ENCODE measurements at places on chromosomes 4 and X.
A peak's percentile ranks its signal among the peaks of the same experiment; 100 is the strongest.

- DNase-seq, result no peak
Observed at GRCh38 chrX:148203531-148203930, 222.4 kb downstream of the FMR1NB start.

DNA sequence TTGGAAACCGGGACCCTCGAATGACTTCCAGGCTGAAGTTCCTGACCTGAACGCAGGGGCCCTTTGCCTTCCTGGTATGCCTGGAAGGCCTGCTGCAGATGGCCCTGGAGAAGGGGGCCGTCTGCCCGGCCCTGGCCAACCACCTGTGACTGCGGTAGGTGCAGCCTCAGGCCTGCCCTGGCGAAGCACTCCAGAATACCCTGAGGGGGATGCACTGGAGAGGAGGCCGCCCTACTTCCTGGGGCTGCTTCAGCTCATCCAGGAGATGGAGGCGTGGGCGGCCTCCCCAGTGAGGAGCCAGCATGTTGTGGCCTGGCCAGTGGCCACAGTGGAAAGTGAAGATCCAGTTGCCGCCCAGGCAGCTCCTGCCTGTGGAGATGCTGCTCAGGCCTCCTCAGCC, 26.4 kb upstream of the PNMA3 start:
- no peak for DNase-seq

DNA sequence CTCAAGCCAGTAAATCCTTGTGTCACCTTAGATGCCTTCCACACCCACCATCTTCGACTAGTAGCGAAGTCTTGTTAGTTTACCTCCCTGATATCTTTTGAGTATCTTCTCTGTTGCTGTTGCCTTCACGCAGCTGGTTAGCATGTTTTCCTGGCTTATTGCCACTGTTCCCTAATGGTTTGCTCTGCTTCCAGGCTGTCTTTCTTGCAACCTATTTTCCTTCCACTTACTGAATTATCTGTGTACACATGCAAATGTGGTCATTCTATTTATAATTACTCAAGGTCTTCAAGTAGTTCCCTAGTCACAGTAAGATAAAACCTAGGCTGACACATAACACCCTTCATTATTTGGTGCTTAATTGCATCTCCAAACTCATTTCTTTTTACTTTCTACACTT, 89.5 kb downstream of the UGT8 start:
- no peak for DNase-seq

DNA sequence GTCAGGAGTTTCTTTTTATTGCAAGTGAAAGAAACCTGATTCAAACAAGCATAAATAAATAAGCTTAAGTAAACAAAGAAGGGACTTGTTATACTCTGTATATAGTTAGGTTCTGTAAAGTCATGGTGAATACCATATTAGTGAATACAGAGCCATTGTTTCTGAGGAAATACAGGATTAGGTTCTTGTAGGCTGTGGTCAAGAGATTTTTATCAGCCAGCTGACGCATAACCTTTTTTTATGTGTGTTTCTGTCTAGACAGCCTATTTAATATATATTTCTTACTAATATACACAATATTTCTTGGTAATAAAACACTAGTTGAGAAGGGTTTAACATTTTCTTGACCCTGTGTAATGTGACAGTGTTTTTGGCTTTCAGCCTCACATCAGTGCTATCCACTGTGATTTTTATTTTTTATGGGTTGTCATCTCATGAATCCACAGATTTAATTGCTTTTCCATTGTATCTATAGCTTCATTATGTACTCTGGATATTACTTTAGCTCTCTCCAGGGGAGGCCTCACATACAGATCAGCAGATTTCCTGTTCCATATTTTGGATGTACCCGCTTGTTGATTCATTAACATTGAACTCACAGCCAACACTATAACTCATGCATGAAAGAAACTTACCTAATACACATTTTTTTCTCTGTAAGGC, 8.0 kb downstream of the HERC3 start:
- no peak for DNase-seq

DNA sequence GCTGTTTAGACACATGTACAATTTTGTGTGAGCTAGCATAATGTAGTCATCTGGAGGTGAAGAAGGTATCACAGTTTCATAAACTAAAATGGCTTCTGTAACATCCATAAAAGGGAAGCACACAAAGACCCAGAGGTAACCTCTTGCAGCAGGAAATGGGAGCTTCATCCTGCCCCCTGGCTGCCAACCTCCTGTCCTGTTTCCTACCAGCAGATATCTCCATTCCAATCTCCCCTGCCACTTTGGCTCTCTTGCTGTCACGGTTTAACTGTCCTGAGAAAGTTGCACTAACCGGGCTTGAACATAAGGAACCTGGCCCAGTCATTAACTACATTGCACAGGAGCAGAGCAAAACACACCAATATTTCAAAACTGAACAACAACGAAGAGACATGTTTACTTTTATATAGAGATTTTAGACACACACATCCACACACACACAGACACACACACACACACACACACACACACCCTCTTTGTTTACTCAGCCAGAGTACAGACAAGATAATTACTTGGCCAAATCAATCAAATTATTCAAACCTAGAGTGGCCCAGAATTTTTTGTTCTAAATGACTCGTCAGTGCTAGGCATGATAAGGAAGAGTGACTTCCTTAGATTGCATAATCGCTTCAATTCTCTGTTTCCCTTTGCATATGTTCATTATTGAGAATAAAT, 24.2 kb downstream of the MID2 start:
- DNase-seq, result no peak

GRCh38 chr4:8586671-8587468, 5.7 kb upstream of the CPZ start:
- DNase-seq, result no peak

- DNase-seq, result no peak
Observed at GRCh38 chr4:24245491-24245820, 338.9 kb downstream of the DHX15 start.

DNA sequence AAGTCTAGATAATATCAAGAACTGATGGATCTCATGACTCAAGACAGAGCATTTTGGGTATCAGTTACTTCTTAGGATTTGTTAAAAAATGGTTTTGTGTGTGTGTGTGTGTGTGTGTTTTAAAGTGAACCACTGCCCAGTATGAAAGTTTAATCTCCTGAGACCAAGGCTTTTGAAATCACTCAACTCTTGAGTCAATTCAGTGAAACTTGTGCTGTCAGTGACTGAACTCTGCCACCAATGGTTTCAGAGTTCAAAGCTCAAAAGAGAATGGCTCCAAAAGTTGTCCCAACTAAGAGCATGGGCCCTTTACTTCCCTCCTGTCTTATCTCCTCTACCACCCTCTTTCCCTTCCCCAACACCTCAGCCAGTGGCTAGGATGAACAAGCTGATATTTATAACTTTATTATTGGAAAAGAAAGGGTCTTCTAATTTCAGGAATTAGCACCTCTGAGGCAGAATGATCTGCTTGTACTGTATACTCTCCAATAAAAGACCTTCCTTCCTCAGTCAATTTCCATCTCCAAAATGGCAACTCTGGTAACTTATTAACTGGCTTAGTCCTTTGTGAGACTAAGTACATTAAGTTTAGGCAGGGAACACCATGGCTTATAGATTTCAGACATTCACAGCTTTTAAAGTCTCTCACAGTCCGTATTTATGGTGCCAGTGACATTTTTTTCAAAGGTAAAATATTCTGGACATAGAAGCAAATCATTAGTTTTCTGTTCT, 152.2 kb downstream of the REPS2 start:
- no peak for DNase-seq

DNA sequence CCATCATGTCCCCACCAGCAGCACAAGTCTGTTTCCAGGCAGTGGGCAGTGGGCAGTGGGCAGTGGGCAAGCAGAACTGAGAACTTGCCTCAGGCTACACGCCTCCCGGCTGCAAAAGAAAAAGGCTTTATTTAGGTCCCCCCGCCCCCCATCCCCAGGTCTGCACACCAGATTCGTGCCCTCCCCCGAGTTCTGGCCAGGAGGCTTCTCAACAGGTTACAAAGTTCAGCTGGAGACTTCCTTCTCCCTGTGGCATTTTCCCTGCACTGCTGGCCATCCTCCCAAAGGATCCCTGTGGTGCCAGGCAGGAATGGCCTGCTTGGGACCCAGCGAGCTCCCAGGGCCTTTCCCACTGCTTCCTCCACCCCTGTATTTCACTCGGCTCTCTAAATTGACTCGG, 97.0 kb upstream of the TRIM2 start:
- DNase-seq, result no peak

DNA sequence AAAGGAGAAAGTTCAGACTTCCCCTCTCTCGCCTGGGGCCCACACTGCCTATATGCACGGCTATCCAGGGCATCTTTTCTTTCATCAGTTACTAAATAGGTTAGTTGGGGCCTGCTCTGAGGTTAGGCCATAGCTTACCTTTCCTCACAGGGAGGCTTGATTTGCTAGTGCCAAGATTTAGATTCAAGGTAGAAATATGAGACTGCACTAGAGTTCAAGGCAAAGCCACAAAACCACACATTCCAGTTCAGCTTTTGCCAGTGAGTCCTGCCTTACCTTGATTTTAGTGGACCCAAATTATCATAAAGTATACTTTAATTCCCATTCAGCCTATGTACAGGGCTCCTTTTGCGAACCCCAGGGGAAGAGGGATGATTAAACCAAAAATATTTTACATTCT, 762.8 kb downstream of the PDHA2 start:
- DNase-seq, result no peak

- no peak for DNase-seq
Observed at GRCh38 chrX:68650491-68650890, 3.0 kb downstream of the STARD8 start.

DNA sequence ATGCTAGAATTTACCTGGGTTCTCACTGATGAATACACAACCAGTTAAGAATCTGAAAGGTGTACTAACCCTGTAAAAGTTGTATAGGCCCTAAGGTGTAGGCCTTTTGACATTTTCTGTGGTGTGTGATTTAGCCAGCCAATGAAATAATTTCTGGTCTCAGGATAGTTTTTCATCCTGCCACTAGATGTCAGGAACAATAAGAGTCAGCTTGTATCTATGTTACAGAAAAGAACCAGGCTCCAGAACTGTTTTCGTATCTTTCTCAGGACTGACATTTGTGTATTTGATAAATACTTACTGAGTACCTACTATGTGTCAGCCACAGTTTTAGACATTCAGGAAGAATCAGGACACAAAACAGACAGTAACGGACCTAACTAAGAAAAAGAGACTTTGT, 673.6 kb upstream of the TENM3 start:
- DNase-seq, result peak; percentile 16

GRCh38 chrX:13821738-13822137, 4.8 kb upstream of the GPM6B start:
- DNase-seq, result no peak

GRCh38 chr4:145931403-145931802, 7.2 kb downstream of the ZNF827 start:
- no peak for DNase-seq

- no peak for DNase-seq
Observed at GRCh38 chr4:113382704-113383103, 333.3 kb downstream of the ANK2 start.

GRCh38 chr4:7624396-7624980, 189.8 kb upstream of the PSAPL1 start:
- DNase-seq, result no peak

DNA sequence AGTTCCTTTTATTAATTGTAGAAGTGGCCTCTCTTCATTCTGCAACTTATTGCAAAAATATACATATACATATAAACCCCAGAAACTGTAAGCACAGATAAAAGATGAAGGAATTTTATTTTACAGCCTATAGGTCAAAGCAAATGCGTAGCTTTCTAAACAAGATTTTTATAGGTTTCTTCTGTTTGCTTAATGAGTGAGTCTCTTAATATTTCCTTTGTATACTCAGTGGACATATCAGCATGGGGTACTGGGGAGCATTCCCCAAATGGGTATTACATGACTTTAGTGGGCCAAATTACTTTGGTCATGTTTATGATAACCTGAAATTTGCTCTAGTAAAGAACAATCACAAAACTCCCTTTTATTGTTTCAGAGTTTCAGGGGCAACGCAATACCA, 1698.6 kb upstream of the IGFBP7 start:
- DNase-seq, result no peak

DNA sequence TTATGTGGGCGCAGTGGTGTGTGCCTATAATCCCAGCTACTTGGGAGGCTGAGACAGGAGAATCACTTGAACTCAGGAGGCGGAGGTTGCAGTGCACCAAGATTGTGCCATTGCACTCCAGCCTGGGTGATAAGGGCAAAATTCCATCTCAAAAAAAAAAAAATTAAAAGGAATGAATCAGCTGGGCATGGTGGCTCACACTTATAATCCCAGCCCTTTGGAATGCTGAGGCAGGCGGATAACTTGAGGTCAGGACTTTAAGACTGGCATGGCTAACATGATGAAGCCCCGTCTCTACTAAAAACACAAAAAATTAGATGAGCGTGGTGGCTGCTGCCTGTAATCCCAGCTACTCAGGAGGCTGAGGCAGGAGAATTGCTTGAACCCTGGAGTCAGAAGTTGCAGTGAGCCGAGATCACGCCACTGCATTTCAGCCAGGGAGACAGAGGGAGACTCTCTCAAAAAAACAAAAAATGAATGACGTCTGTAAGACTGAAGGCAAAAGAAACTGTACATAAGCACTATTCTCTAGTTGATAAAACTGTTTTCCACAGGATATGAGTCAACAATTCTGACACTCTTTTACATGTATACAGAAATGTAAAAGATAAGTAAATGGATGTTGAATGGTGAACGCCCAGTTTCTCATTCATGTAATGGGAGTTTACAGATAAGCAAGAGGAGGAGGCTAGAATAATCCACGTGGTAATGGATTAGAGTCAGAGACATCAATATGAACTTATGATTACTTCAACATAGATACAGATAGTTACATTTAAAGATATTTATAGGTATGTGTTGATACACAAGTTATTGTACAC, 22.2 kb downstream of the CENPC start:
- DNase-seq, result no peak

- no peak for DNase-seq
Observed at GRCh38 chr4:176188654-176189053, 6.7 kb downstream of the SPATA4 start.

- no peak for DNase-seq
Observed at GRCh38 chrX:103400931-103401330, 24.6 kb downstream of the BEX3 start.

GRCh38 chr4:174211622-174212044, 71.8 kb downstream of the FBXO8 start:
- DNase-seq, result no peak

DNA sequence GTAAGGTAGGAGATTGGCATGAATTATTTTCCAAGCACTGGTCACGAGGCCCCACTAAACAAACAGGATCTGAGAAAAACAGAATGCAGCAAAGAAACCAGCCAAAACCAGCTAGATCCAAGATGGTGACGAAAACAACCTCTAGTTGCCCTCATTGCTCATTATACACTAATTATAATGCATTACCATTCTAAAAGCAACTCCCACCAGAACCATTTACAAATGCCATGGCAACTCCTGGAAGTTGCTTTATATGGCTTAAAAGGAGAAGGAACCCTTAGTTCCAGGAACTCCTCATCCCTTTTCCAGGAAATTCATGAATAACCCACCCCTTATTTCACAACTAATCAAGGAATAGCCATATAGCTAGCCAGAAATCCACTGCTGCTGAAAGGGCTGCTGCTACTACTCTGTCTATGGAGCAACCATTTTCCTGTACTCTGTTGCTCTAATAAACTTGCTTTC, 69.3 kb downstream of the ABCB7 start:
- DNase-seq, result peak; percentile 1

GRCh38 chr4:150012851-150013360, 65.3 kb upstream of the DCLK2 start:
- DNase-seq, result no peak

GRCh38 chr4:130825284-130825683, 1729.3 kb downstream of the C4orf33 start:
- DNase-seq, result no peak

- no peak for DNase-seq
Observed at GRCh38 chrX:28347476-28347875, 239.8 kb upstream of the IL1RAPL1 start.

- no peak for DNase-seq
Observed at GRCh38 chrX:132692526-132692925, 203.7 kb upstream of the MBNL3 start.

Measured in putamen (tissue), 1 donor.